NCI-H1417 treated with DMSO at 0.1 percent for 48 hours (cell line): ENCODE measurements at places on chromosomes 12 and 14.

- no peak for DNase-seq
These were observed 22.9 kb downstream of the NTN4 start for GRCh38 chr12:95767703-95768102.

DNA sequence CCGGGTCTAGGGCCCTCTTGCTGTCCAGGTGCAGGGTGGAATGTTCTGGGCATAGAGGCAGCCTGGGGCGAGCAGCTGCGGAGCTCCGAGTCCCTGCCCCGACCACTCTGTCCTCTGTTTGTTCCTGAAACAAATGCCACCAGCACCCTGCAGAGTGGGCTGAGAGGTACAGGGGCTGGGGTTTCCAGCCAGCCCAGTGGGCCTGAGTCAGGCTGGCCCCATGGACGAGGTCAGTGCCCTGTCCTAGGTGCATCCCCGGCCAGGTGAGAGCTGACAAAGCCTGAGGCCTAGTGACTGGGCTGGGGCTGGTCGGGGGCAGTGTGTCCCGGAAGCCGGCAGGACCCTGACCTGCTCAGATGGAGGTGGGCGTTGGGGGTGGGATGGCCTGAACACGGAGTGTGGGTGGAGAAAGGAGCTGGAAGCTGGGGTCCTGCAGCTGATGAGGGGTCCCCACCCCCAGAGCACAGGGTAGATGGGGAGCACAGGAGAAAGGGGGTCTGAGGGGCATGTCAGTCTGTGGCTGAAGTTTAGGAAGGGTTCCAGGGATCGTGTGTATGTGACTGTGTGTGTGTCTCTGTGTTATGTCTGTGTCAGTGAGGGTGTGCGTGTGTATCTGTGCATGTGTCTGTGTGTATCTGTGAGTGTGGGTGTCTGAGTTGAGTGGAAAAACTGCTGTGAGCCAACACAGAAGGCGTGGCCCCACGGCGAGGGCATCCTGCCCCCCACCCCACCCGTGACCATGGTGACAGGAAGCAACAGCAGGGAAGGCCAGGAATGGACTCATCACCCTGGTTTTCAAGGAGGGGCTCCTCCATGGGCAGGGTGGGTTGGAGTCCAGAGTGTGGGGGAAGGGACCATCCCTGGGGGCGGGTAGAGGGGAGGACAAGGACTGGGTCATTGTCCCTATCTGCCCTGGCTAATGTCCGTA is 2.4 kb upstream of the CRIP1 start:
- DNase-seq: no peak

- DNase-seq: no peak
These were observed 208.8 kb downstream of the EPS8 start for GRCh38 chr12:15580431-15580830.

- no peak for DNase-seq
These were observed 34.4 kb upstream of the PSMA6 start for GRCh38 chr14:35257809-35258208.

- DNase-seq: no peak
These were observed 223.4 kb upstream of the DIO2 start for GRCh38 chr14:80434574-80435321.
